Vagina (tissue), 2 donors: ENCODE measurements at places on chromosomes 11 and 22. TPM values are rescaled to one million over a fixed set of nuclear protein-coding genes. Genes with fewer than 3 reads are reported as not detected.

DNA sequence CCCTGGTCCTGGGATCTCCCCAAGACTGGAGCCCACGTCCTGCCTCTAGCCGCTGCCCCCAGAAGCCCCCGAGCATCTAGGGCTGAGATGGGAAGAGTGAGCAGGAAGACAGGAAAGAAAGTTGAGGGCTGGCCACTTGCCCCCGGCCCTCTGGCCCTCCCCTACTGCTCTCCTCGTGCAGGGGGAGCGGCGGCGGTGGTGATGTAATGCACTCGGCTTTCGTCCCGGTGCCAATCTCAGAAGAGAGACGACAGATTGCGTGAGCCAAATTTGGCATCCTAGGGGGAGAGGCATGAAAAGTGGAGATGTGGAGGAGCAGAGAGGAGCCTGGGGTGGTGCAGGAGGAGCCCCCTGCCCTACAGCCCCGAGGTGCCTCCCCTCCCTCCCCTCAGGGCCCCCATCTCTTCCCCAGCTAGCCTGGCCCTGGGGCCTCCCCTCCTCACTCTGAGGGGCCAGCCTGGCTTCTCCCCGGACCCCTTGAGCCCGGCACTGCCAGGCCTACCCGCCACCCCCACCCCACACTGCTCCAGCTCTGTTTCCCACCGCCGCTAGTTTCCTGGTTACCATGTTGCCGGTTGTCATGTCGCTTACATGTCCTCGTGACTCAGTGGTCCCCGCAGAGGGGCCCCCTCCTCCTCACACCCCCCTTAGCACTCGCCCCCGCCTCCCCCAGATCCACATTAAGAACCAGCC, 2.5 kb downstream of the KCNJ4 start:
- no peaks in the 10 kb centered on the region for H3K36me3 ChIP-seq
- no peak for DNase-seq
- no peak overlapping the region for H3K4me3 ChIP-seq
- peaks cover 3% of the 10 kb centered on the region for H3K27me3 ChIP-seq

GRCh38 chr11:107591378-107592230, 657 bp downstream of the ELMOD1 start:
- peaks cover 3% of the 10 kb centered on the region for H3K27me3 ChIP-seq
- peak overlapping the region; percentile 55 for H3K4me3 ChIP-seq
- no peaks in the 10 kb centered on the region for H3K36me3 ChIP-seq
- no peak for DNase-seq
- no peak overlapping the region for H3K27ac ChIP-seq
- peaks cover 18% of the 10 kb centered on the region for H3K4me1 ChIP-seq

- H3K27me3 ChIP-seq: no peaks in the 10 kb centered on the region
- no peak for DNase-seq
- no peaks in the 10 kb centered on the region for H3K36me3 ChIP-seq
- no peaks in the 10 kb centered on the region for H3K4me1 ChIP-seq
These were observed 61.0 kb downstream of the OR5AK2 start for GRCh38 chr11:57049749-57050148.

- H3K27me3 ChIP-seq: no peaks in the 10 kb centered on the region
- H3K4me3 ChIP-seq: no peak overlapping the region
- peaks cover 7% of the 10 kb centered on the region for H3K4me1 ChIP-seq
These were observed 128.0 kb upstream of the ANO1 start for GRCh38 chr11:69950120-69950519.

DNA sequence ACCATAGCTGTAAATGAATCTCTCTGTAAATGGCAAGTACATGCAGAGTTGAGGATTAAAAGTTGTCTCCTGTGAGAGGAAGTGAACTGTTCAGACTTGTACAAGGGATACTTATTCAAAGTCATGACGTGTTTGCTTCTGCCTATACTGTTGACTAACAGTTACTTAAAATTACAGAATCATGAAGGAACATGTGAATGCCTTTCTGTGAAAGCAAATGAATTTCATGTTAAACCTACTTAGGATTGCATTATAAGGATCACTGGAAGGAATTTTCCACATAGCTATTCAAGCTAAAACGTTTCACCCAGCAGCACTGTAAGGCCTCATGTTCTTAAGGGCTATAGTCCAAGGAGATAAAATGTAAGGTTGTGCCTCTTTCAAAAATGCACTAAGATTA, 93.4 kb upstream of the BIRC3 start:
- no peak overlapping the region for H3K4me3 ChIP-seq
- H3K36me3 ChIP-seq: peaks cover 3% of the 10 kb centered on the region
- peak overlapping the region; percentile 49 for H3K27ac ChIP-seq
- H3K4me1 ChIP-seq: peaks cover 37% of the 10 kb centered on the region
- no peaks in the 10 kb centered on the region for H3K27me3 ChIP-seq
- DNase-seq: no peak

GRCh38 chr22:47148956-47149728, 386.7 kb downstream of the TBC1D22A start:
- no peak overlapping the region for H3K4me3 ChIP-seq
- H3K4me1 ChIP-seq: peaks cover 28% of the 10 kb centered on the region
- H3K36me3 ChIP-seq: no peaks in the 10 kb centered on the region
- no peak for DNase-seq

- no peak overlapping the region for H3K4me3 ChIP-seq
- no peaks in the 10 kb centered on the region for H3K27me3 ChIP-seq
- H3K27ac ChIP-seq: no peak overlapping the region
- H3K4me1 ChIP-seq: peaks cover 40% of the 10 kb centered on the region
- no peaks in the 10 kb centered on the region for H3K36me3 ChIP-seq
These were observed 104.6 kb downstream of the SIK3 start for GRCh38 chr11:116993599-116993998.

GRCh38 chr11:15523543-15523942, 408.8 kb downstream of the INSC start:
- no peaks in the 10 kb centered on the region for H3K27me3 ChIP-seq
- no peak overlapping the region for H3K4me3 ChIP-seq
- no peaks in the 10 kb centered on the region for H3K4me1 ChIP-seq
- H3K27ac ChIP-seq: no peak overlapping the region
- DNase-seq: no peak
- H3K36me3 ChIP-seq: no peaks in the 10 kb centered on the region

GRCh38 chr22:19803736-19804267, 43.2 kb downstream of the TBX1 start:
- no peaks in the 10 kb centered on the region for H3K36me3 ChIP-seq
- H3K4me3 ChIP-seq: no peak overlapping the region
- no peaks in the 10 kb centered on the region for H3K27me3 ChIP-seq

DNA sequence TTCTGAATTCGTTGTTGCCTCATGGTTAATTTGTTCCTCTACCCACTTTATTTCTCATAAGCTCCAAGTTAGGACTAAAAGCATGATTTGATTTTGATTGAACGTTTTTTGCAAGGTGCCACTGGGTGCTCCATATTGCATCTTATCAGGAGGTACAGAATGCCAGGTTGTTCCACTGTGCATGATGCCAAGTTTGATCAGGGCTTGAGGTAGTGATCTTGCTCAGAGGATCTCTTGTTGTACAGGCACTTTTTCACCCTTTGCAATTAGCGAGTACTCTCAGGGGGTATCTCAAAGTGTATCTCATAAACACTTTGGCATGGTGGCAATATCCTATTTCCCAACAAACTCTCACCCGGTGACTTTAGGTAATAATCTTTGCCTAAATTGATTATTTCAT, 4.0 kb downstream of the GRAP2 start:
- no peak overlapping the region for H3K27ac ChIP-seq
- H3K4me1 ChIP-seq: no peaks in the 10 kb centered on the region

GRCh38 chr11:10379426-10379825, 74.6 kb downstream of the ADM start:
- H3K27me3 ChIP-seq: no peaks in the 10 kb centered on the region
- no peak overlapping the region for H3K4me3 ChIP-seq
- H3K36me3 ChIP-seq: no peaks in the 10 kb centered on the region
- no peak overlapping the region for H3K27ac ChIP-seq

DNA sequence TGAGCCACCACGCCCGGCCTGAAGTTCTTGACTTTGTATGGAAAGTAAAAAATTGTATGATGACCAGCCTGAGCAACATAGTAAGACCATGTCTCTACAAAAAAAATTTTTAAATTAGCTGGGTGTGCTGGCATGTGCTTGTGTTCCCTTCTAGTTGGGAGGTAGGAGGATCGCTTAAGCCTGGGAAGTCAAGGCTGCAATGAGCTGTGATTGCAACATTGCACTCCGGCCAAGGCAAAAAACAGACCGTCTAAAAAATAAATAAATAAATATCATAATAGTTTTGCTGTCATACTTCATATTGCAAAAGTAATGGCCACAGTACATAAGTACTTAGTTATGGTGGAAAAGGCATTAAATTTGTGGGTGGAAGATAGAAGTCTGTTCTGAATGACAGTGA, 3.4 kb downstream of the AGBL2 start:
- no peak overlapping the region for H3K27ac ChIP-seq
- H3K27me3 ChIP-seq: no peaks in the 10 kb centered on the region
- H3K36me3 ChIP-seq: no peaks in the 10 kb centered on the region
- no peak overlapping the region for H3K4me3 ChIP-seq

- no peak for DNase-seq
- no peaks in the 10 kb centered on the region for H3K36me3 ChIP-seq
- no peaks in the 10 kb centered on the region for H3K4me1 ChIP-seq
- H3K27me3 ChIP-seq: no peaks in the 10 kb centered on the region
- no peak overlapping the region for H3K4me3 ChIP-seq
These were observed 22.8 kb upstream of the RASSF10 start for GRCh38 chr11:12986194-12986898.

DNA sequence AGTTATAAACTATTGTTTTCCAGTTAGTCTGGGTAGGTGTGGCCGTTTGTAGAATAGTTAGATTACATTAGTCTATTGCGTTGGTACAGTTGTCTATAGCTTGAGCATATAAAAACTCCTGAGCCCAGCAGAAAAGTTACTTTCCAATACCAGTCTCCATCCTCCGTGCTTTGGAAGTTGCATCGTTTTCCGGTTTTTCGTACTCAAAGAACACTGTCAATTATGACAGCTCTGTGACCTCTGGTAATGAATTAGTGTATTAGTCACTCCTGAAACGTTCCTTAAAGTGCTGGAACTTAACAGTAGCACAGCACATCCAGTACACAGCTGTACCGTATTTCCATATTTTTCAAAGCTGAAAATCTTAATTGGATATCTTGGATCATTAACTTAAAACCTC, 808 bp upstream of the MSANTD2 start:
- H3K36me3 ChIP-seq: no peaks in the 10 kb centered on the region
- no peak for DNase-seq
- H3K4me1 ChIP-seq: peaks cover 34% of the 10 kb centered on the region

DNA sequence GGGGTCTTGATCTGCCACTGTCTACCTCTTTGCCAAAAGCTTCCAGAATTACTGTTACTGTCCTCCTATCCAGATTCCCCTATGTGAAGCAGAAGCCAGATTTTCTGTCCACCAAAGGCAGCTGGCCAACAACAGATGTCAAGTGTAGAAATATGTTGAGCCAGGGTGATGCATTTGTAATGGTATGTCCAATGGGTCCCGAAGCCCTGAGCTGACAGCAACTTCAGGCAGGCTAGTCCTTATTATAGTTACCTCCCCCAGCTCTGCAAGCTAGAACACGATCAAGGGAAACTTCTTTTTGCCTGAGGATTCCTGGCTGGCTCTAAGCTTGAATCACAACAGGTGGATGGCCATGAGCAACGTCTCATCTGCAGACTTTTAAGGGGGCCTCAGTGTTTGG, 10.2 kb downstream of the PAMR1 start:
- no peaks in the 10 kb centered on the region for H3K27me3 ChIP-seq
- no peak for DNase-seq
- peaks cover 8% of the 10 kb centered on the region for H3K4me1 ChIP-seq
- H3K27ac ChIP-seq: no peak overlapping the region

Gene USH1C
- not detected for total RNA-seq

Gene HOATZ
- total RNA-seq: not detected

Gene ALKBH3
- 33.4 TPM for total RNA-seq

Gene CEND1
- total RNA-seq: 1.7 TPM

Gene LGALS12
- 2.7 TPM for total RNA-seq

Gene OR8K3
- not detected for total RNA-seq

Gene EHF
- total RNA-seq: 121 TPM

Gene RHOD
- total RNA-seq: 26.5 TPM

Gene TRIM22
- total RNA-seq: 32.7 TPM

Gene CASP12
- total RNA-seq: 7.4 TPM

Gene TMEM151A
- total RNA-seq: 1.7 TPM

Gene NUDT22
- 38.8 TPM for total RNA-seq
